ENCODE measurements at places on chromosomes 3 and 15. TPM values are rescaled to one million over a fixed set of nuclear protein-coding genes. Genes with fewer than 3 reads are reported as not detected.

GRCh38 chr3:101902041-101902440 lies 52.7 kb downstream of the NFKBIZ start:
- no peak for DNase-seq

- DNase-seq, result no peak
Observed at GRCh38 chr15:89521605-89522004, 25.2 kb upstream of the RHCG start.

The FOXB1 gene
- not detected for total RNA-seq

The KNG1 gene
- 0.44 TPM for total RNA-seq

DNA sequence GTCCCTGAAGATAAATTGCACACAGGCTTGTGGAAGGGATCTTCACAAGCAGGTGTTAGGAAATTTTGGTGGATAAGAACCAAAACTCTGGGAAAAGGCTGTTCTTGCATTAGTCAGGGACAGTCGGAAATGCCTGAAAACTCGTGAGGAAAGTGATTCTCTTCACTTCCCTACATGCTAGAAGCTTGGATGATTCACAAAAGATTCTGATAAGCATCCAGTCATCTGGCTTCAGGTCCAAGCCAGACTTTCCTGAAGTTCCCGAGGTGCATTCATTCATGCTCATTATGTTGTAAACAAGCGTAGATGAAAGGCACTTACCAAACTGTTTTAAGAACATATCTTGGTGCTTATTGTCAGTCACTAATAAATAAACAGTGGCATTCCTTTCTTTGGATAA lies 1028.7 kb downstream of the NTRK3 start:
- no peak for DNase-seq

The ALG1L2 gene
- total RNA-seq, result 2.5 TPM

DNA sequence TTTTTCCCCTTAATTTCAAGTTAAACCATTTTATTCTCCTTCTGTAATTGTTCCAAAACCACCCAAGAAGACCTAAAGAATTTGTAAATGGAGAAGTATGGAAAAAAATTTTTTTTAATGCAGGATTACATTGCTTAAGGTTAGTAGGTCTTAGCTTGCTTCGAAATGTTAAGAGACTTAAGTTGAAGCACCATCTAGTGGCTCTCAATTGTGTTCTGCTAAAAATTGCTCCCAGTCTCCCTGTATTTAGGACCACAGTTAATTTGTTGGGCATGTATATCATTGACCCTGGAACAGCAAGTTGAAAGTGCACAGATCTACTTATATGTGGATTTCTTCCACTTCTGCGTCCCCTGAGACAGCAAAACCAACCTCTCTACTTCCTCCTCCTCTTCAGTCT lies 32.4 kb downstream of the CD200R1L start:
- no peak for DNase-seq

GRCh38 chr15:81362790-81363189 lies 11.2 kb downstream of the TMC3 start:
- no peak for DNase-seq

The TMCO5A gene
- not detected for total RNA-seq

DNA sequence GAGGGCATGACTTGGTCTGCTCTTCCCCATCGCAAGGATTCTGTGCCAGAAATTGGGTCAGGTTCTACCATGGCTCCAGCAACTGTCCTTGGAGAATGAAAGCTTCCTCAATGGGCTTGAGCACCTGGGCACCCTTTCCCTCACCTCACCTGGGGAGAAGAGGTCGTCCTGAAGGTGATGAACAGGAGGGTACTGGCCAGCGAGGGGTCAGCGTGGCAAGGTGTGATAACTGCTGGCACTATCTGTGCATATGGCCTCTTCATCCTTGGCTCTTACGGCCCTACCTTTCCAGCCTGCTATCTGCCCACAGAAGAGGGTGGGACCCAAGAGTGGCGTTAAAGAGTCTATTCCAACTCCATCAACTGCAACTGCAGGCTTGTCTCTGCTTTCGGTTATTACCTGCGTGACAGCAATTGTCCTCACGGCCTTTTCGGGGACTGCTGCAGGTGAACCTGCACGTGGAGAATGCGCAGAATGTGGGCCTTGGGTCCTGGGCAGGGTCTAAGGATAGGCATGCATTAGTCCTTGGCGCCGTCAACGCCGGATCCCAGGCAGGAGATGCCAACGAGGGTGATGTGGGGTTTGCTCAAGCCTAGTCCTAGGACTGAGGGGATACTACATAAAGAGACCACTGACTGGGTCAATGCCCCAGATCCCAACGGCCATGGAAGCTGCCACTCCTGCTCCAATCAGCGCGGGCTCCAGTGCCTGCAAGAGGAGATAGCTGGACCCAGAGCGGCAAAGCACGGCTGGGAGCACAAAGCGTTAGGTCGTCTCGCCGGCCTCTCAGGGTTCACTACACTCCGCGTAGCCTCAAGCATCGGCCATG lies 625 bp upstream of the RBM15B start:
- no peak for DNase-seq

The CYP1A1 gene
- 0.27 TPM for total RNA-seq

The CADPS gene
- 3.7 TPM for total RNA-seq

DNA sequence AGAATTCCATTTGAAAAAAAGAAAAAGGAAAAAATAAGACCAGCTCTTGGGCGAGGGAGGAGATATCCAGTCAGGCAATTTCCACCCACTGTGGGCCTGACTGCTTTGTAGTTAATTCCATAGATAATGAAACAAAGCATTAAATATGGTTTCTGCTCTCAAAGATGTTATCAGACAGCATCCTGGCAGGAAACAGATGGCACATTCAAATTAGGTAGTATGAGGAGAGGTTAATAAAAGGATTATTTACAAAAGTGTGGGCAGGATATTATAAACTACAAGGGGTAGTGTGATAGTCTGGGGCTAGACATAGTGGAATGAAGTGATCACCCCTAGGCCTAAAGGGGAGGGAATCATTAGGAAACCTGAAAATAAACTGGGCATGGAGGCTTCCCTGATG lies 193.2 kb downstream of the CLSTN2 start:
- no peak for DNase-seq

The GOLGA8S gene
- total RNA-seq, result 0.38 TPM

All from mucosa of descending colon (tissue), 3 donors.